T-helper 1 cell (primary cell): ENCODE measurements at places on chromosomes 6 and 20.
A peak's percentile ranks its signal among the peaks of the same experiment; 100 is the strongest.

- DNase-seq: no peak
These were observed 327.9 kb upstream of the SOX4 start for GRCh38 chr6:21265730-21266044.

GRCh38 chr6:139369568-139370282 lies 4.7 kb downstream of the CITED2 start:
- no peak for DNase-seq

DNA sequence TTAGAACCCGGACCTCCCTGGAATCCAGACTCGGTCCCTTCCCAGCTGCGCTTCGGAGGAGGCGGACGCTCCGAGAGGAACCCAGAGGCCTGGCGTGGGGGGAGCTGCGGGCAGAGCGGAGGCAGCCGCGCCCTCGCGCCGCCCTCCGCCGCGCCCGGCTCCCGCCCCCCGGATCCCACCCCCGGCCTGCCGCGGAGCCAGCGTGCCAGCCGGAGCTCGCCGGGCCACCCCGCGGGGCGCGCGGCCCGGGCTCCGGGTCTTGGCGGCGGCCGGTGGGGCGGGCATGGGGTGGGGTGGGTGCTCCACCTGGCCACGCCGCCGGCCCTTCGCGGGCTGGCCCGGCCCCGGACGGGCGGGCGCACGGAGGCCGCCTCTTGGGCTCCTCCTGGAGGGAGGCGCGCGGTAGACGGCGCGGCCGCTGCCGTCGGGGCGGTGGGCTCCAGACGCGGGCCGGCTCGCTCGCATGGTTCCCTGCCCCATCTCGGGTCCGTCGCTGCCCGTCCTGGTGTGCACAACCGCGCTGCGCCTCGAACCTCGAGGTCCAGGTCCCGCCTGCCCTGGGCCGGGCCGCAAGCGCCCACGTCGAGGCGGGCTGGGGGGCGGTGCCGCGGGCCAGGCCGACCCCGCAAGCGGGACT lies 592 bp upstream of the CDYL start:
- peak; percentile 55 for DNase-seq

DNA sequence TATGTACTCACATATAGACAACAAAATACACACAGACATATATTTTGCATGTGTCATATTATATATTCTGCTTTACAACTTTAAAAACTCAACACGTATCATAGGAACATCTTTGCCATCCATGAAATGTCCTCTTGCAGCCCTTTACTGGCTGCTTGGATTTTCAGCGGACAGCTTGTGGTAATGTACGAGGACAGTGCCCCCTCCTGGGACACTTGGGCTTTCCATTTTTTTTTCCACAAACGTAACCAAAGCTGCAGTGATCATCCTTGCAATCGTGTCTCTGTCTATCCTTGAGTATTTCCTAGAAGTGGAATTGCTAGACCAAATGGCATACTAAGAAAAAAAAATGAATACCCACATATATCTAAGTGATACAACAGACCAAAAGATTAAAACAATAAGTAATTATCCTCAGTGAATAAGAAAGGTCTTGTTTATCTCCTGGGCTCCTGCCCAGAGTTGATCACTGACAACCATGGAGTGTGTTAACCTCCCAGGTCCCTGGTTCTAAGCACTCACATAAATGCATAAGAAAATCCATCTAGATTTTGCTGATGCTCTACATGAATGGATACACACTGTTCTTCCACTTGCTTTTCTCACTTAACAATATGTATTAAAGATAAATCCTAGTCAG lies 18.1 kb downstream of the BPI start:
- DNase-seq: no peak

GRCh38 chr6:134447423-134447822 lies 129.5 kb upstream of the SGK1 start:
- no peak for DNase-seq

- no peak for DNase-seq
These were observed 115.4 kb downstream of the SLX4IP start for GRCh38 chr20:10550204-10551118.

DNA sequence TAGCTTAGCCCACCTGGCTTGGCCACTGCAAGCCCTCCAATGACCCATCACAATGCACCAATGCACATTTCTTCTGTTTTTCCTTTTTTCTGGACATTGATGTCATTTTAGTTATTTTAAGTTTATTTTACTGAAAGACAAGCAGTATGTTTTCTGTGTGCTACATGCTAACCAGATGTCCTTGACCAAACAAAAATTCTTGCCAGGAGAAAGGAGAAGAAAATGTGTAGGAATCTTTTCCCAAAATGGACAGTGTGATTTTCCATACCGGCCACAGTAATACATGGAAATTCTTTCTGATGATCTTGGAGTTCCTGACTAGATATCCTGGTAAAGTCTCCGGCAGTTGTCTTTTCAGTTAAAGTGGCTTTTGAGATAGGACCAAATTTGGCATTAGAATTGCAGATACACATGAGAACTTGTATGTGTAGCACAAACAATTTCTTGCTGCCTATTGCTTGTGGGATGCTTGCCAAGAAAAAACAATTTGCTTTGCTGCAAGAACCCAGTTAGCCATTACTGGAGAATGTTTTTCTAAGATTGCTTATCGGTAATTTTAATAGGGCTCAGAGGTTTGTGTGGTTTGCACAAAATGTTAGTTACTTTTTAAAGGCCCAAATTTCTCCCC lies 696.5 kb upstream of the CITED2 start:
- no peak for DNase-seq
